T1000 (cell line): ENCODE measurements at places on chromosomes 4 and X.

GRCh38 chr4:99352602-99353537, at the start of gene ADH1C:
TSS of gene ADH1C (minus strand) at chr4:99352746. CDS start at chr4:99352675, 71 bp downstream.
- DNase-seq: no peak

- DNase-seq: no peak
Observed at GRCh38 chr4:89277412-89277811, 30.2 kb downstream of the GPRIN3 start.

DNA sequence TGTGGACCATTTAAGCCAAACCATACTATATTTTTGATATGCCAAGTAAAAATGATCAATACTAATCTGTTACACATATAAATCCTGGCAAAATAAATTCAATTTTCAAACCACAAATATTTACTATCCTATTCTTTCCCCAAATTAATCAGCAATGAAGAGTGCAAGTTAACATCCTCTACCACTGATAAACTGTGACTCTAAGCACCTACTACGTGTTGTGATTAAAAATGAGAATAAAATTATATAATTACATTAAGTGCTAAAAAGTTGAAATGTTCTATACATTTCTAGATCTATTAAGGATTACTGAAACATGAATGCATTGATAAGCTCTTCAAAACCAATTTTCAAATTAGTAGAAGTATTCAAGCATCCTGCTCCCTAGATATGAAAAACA, 3.4 kb downstream of the KLHL15 start:
- no peak for DNase-seq

- DNase-seq: no peak
Observed at GRCh38 chr4:123671636-123672404, 275.2 kb downstream of the SPRY1 start.

- DNase-seq: no peak
Observed at GRCh38 chrX:15903186-15903681, 48.6 kb upstream of the AP1S2 start.

GRCh38 chrX:18900401-18900976, 83.4 kb downstream of the PHKA2 start:
- DNase-seq: no peak
